ENCODE measurements at places on chromosomes 5 and 9.

DNA sequence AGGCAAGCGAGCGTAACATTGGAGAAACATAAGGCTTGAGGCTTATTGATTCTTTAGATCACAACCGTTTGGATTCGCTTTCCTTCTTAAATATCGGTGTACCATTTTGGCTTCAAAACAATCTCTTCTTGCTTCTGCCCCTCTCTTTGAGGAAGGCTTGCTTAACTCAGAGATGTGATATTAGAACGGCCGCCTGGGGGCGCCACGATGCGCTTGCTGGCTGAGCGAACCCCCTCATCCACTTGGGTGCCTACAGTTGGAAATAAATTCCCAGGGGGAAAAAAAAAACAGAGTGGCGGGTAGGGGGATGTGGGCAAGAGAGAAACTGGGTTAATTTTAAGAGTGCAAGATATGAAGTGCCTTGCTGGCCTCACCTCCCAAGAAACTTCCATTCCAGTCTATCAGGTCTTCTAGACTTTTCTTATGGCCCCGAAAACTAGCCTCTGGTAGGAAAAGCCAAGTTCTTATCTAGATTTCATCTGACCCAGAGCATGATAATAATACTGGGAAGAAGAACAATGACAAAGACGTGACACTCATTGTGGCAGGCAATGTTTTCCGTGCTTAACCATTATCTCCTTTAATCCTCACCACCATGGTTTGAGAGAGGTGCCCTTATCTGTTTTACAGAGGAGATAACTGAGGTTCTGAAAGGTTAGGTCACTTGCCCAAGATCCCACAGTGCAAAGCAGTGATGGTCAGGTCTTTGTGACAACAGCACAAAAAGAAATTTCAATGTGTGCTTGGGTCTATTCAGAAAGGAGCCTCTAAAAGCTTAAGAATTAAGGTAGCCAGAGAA lies 115.8 kb downstream of the DPYSL3 start:
- no peak for DNase-seq

DNA sequence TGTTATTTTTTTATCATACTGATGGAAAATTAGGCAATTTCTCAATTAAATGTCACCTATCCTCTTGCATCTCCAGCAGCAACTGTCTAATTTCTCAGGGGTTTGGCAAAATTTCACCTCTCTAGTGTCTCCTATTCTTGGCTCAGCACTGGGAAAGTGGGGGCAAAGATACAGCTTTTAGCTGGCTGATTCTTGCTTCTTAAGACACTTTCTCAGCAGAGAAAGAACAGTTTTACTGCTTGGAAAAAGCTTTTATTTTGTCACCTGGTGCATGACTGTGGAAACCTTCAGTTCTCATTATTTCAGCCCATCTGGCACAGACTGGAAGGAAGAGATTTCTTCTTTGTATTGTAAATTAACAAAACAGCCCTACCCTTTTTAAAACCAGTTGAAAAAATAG lies 283.6 kb upstream of the SGCD start:
- DNase-seq = no peak

DNA sequence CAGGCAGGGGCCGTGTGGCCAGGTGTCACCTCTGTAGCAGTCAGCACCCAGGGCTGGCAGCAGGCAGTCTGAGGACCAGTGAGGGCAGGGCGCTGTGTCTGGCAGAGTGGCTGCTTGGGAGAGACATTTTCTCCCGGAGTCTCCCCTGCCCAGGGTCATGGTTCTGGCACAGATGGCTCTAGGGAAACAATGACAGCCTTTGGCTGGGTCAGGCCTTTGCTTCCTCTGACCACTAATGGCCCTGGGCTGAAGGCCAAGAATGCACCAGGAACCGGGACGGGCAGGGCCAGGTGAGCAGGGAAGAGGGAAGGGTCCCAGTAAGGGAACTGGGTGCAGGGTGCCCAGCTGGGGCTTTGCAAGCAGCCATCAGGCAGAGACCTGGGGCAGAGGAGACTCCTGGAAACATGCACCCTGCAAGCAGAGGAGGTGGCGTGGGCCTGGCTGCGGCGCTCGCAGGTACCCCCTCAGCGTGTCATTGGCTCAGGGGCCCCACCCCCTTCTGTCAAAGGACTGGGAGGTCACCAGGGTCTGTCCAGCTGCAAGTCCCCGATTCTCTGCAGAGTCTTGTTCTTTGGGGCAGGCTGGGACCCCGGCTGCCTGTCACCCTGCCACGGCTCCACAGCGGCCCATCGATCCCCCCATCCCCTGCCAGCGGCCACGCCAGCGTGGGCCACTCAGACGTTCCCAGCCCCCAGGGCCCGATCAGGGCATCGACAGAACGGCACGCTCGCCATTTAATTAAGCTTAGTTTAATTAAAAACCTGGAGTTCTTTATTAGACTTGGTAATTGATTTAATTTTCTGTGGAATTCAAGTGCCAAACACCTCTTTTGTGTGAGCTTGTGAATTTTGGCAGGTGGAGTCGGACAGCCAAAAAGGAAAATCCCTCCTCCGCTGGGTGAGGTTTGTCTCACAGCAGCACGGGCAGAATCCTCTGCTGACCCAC lies 18.9 kb upstream of the TMEM250 start:
- DNase-seq = no peak

DNA sequence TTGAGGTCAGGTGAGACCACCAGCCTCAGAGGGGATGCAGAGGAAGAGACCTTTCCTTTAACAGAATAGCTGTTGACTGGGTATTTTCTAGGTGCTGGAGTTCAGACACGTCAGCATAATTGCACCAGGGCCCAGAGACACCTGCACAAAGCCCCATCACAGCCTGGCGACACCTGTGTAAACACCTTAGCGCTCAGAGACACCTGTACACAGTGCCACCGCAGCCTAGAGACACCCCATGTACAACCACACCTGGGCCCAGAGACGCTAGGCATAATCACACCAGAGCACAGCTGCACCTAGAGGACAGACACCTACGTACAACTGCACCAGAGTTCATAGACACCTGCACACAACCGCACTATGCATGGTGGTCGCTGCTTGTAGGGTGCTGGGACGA lies 1.0 kb downstream of the TRIP13 start:
- DNase-seq = peak; percentile 54

DNA sequence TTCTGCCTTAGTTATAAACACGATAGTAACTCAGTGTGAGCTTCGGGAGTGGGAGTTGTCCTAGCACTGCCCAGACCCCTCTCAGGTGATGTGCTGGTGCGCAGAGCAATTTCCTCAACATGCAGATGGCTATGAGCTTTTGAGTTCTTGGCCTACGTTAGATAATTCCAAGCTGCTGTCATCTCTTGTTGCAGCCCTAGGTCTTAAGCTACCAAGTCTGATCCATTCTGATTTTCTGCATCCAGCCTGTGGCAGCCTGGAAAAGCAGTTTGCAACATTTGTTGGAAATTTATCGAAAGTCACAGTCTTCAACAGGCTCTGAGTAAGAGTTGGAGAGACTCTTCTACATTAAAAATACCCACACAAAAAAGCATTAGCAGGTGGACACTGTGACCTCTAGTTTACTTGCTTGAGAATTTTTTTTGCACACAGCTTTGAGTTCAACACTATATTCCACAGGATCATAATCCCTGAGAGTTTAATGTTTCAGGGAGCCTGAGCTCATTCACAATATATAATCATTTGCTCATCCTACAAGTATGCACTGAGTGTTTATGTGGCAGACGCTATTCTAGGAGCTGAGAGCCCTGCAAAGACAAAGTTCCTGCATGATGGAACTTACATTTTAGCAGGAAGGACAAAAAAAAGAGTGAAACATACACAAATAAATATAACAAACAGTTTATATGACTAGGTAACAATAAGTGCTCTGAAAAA lies 91.6 kb downstream of the UBE2QL1 start:
- no peak for DNase-seq
